ENCODE measurements at places on chromosomes 1 and 21. TPM values are rescaled to one million over a fixed set of nuclear protein-coding genes. Genes with fewer than 3 reads are reported as not detected.

Gene CYP4A11
- total RNA-seq: not detected

Gene SLC5A9
- total RNA-seq: not detected

Gene ASCL5
- total RNA-seq: not detected

Gene CELA2A
- not detected for total RNA-seq

Gene C8A
- total RNA-seq: not detected

Gene C1QTNF12
- total RNA-seq: 1.1 TPM

Gene PRR9
- not detected for total RNA-seq

Gene IL23R
- not detected for total RNA-seq

Gene PHLDA3
- total RNA-seq: 115 TPM

Gene ARPC5
- total RNA-seq: 183 TPM

Gene SLC2A1
- total RNA-seq: 45.6 TPM

Gene TCHHL1
- total RNA-seq: not detected

Gene NHLH1
- not detected for total RNA-seq

Gene ZMYND12
- total RNA-seq: under 0.01 TPM

Gene SPAG17
- total RNA-seq: not detected

Gene NUDT4B
- total RNA-seq: 20.7 TPM
